Activated CD8-positive, alpha-beta memory T cell treated with anti-CD3 and anti-CD28 coated beads for 1 hour (primary cell): ENCODE measurements at places on chromosomes 2 and 18.

- DNase-seq = no peak
These were observed 83.2 kb downstream of the ASB1 start for GRCh38 chr2:238509903-238510302.

DNA sequence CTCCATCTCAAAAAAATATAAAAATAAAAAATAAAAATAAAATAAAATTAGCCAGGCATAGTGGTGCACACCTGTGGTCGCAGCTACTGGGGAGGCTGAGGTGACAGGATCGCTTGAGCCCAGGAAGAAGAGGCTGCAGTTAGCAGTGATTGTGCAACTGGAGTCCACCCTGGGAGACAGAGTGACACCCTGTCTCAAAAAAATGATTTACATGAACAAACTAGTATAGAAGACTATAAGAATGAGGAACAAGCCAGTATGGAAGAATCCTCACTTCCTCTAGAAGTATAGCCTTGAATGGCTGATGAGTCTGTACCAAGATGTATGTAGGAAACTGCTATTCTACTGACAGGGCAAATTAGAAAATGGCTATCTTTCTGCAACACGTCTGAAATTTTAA is 10.9 kb downstream of the YES1 start:
- no peak for DNase-seq

DNA sequence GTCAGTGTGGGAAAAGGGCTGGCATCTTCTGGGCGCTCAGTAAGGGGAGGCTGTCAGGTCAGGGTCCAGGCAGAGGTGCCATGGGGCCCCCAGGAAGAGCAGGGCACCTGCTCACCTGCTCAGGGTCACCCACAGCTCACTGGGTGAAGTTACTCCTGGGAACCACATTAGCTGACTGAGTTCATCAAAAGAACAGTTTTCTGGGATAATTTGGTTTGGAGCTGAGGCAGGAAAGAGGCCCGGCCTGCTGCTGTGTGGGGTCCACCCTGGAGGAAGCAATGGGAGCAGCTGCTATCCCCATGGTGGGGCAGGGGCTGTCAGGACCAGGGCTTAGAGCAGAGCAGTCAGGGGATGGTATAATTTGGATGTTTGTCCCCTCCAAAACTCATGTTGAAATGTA is 97.2 kb upstream of the GPC1 start:
- DNase-seq = no peak

GRCh38 chr2:40178971-40179370 is 272.9 kb downstream of the SLC8A1 start:
- DNase-seq = no peak

- no peak for DNase-seq
These were observed 2.5 kb downstream of the SP100 start for GRCh38 chr2:230418341-230419016.

DNA sequence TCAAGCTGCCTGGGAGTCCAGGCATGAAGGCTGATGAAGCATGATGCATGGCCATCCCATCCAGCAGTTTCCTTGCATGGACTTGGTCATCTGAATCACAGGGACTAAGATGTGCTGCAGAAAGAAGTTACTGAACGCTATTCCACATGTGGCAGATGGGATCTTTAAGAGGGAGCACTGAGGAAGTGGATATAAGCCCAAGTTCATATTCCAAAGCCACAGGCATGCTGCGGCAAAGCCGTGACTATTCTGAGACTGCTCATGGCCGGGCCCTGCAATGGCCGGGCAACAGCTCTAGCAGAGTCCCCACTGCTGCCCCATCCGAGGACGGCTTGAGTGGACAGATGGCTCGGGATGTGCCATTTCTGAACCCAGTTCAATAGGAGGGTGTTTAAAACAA is 61.5 kb downstream of the STPG4 start:
- no peak for DNase-seq

GRCh38 chr2:68263632-68264031 is 11.3 kb upstream of the PPP3R1 start:
- no peak for DNase-seq

DNA sequence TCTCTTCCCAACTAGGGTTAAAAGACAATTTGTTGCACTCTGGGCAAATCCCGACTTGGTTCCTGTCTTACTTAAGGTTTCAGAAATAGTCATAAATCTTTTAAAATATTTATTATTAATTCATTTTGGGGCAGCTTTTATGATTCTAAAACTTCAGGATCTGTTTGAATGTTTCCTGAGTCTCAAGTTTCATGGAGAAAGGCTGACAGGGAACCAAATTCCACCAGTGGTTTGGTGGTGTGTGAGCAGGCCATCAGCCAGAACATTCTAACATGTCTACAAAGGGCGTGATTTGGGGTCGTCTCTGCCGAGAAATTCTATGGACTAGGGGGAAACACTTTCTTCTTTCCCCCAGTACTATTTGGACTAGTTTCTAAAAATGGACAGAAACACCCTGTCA is 366.4 kb downstream of the ZNF521 start:
- no peak for DNase-seq

DNA sequence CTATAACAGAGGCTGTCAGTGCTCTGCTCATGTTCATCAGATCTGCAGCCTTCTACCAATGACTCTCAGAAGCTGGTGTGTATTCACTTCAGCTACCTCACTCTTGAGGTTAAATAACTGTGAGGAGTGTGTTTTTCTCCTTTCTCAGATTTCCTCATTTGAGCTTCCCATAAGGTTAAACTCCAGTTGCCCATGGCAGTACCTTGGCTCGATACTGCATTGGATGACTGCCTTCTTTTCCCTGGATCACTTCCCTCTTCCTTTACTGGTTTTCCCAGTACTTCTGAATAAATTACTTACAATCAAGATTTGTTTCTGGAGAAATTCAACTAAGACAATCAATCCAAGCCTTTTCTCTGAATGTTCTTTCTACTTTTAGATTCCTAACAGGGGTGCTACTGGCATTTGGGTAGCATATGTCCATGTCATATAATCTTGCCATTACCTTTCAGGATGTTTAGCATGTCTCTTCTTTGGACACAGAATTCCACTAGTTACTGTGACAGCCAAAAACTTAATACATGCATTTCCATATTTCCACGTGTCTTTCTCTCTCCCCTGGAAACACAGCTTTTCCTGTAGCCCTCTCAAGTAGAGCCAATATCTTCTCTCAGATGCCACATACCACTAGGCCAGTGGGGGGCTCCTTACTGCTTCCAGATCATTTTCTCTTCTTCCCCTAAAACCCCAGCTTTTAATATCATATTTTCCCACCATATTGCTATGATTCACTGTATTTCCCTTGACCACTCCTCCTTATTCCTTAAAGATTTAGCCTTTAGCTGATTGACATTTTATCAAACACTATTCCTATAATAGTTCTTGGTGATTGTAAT is 15.0 kb upstream of the SPOPL start:
- DNase-seq = no peak

GRCh38 chr2:210541290-210541902 is 15.0 kb upstream of the CPS1 start:
- no peak for DNase-seq

- DNase-seq = no peak
These were observed 55.1 kb downstream of the AOX1 start for GRCh38 chr2:200640901-200641300.

DNA sequence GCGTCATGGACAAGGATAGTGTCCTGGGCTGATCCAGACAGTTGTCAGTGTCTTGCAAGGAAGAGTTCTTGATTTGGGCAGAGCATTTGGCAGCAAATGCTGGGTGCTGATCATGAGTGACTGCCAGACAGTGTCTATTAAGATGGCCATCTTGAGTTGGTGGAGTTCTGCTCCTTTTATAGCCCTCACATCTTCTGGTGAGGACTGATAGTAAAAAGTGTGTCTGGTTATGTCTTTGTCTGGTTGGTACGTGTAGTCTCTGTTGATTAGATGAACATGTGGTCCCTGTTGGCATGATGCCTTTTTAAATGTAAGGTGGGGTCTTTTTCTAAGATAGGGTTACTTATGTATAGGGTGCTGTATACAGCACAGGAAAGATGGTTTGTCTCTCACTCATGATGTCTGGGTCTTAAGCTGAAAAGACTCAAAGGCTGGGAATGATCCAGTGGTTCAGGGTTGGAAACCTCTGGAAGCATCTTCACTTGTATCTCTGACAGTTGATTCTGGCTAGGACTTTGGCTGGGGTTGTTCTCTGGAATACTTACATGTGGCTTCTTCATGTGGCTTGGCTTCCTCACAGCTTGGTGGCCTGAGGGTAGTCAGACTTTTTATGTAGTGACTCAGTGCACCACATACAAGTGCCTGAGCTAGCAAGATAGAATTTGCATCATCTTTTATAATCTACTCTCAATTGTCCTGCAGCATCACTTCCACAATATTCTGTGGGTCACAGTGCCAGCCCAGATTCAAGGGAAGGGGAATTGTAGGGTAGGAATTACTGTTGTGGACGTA is 11.8 kb downstream of the MTX2 start:
- DNase-seq = no peak
